ENCODE measurements at places on chromosomes 2 and 18. TPM values are rescaled to one million over a fixed set of nuclear protein-coding genes. Genes with fewer than 3 reads are reported as not detected.

DNA sequence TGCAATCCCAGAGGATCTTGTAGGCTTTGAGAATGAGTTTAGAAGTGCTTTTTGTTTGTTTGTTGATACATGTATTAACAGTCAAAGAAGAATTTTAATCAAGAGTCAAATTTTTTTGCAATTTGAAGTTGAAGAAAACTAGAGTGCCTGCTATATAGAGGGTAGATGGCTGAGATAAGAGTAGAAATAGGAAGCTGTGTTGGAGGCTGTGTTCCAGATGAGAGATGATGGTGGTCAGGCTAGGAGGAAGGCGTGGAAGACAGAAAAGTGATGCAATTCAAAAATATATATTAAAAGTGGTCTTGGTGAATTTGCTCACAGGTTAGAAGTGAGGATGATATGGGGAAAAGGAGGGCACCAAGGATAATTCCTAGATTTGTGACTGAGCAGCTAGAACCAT, 978.3 kb downstream of the BCL11A start:
- no peak for DNase-seq

- DNase-seq: no peak
Measured at GRCh38 chr2:37552339-37552738, 119.1 kb downstream of the CDC42EP3 start.

DNA sequence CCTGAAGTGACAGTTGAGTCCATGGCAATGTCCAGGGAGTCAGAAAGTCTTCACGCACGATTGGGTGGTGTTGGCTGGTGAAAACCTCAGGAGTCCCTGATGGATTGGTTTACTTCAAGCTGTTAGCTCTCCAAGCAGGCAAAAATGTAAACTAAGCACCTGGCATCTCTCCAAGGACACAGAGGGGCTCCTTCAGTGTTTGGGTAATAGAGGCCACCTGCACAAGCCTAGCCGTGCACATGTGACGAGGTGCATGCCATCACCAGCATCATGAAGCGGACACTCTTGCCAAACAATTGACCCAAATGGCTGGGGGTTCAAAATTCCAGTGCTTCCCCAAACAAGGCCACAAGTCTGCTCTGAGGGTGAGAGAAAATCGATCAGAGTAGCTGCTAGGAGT, 104.7 kb upstream of the CD302 start:
- no peak for DNase-seq

- DNase-seq: no peak
Measured at GRCh38 chr18:65587491-65587890, 163.3 kb upstream of the CDH7 start.

GRCh38 chr18:48459016-48459415, 49.8 kb upstream of the ZBTB7C start:
- no peak for DNase-seq

DNA sequence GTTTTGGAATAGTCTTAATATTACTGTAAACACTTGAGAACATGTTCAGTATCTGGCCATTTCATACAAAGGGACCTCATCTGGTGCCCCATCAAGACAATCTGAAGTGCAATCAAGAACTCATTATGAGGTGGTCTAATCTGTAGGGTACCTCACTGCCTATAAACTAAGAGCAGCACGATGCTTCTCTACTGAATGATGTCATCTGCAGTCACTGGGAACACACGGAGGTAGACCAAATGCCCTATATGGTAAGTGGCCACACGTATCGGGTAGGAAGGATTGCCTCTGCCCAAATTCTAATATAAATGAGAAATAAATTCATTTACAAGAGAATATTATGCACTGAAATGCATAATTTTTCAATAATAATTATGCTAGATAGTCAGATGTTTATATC, 90.4 kb downstream of the SLC8A1 start:
- DNase-seq: no peak

REG3A gene
- 2.5 TPM for total RNA-seq

GPR35 gene
- 1.8 TPM for total RNA-seq
